Cerebellum (tissue), 4 donors: ENCODE measurements at places on chromosomes 3 and 15.

DNA sequence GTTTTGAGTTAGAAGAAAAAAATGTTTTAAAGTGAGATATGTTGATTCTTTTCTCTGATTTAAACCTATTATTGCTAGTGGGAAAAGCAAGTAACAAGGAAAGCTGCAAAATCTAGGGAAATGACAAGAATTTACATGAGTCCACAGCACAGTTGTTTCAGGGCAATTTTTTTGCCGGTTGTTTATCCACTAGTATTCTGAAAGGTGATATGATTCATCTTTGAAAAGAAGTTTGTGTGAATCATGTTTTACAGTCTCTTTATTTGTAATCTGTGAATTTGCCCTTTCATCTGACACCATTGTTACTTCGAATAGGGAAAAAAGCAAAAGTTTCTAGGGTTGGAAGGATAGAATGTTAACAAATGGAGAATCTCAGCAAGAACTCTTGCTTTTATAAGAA is 894.7 kb downstream of the OTOL1 start:
- DNase-seq: no peak

- no peak for DNase-seq
Measured at GRCh38 chr3:114892131-114892879, 254.8 kb downstream of the ZBTB20 start.

DNA sequence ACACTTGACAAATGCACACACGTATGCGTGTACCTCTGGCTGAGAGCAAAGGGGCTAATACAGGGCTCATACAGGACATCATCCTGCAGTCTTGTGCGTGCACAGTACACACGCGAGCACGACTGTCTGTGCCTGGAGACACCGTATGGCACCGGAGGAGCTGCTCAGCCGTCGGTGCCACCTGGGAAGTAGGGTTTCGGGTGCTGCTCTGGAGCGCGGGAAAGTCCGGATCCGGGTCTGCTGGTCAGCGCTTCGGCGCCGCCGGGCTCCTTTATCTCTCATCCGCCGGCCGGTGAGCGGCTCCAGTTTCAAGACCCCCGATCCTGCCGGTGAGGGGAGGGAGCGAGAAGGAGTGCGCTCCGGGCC is 9.3 kb downstream of the FOXL2 start:
- DNase-seq: no peak

DNA sequence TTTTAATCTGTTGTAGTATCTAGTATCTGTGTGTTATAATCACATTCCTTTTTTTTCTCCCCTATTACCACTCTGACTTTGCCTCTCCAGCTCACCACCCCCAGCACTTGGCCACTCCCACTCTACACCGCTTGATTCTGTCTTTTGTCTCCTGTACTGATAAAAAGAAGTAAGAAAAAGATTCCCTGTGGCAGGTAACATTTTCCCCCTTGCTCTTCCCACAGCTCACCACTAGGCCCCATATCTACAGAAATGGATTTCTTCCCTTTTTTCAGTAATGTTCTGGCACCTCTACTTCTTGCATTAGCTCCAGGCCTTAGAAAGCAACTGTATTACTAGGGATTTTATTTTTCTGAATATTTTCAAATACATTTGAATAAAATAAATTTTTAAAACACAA is 25.6 kb downstream of the KCNH8 start:
- no peak for DNase-seq

DNA sequence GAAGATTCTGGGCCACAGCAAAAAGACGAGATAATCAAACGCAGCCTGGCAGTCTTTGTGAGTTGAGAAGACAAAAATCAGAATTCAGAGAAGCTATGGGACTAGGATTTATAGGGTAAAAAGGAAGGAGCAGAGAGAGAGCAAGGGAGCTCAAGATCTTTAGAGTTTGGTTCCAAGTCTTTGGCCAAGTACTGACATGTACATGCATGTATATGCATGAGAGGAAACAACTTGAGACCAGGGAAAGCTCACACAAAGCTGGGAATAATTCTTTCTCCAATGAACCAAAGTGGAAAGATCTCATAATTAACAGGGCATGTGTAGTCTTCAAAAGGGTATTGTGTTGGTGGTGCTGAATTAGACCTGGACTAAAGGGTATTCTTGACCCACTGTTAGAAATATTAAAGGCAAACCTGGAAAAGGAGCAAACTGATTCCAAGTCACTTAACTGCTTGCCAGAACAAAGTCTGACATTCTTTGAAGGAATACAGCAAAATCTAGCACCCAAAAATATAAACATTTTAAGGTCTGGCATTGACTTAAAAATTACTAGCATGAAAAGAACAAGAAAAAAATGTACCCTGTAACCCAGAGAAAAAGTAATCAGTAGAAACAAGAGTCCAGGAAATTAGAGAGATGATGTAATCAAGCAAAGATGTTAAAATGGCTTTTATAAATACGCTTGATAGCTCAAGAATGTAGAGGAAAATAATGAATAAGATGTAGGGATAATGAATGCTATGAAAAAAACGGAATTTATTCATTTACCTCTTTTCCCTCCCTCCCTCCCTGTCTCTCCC is 226.0 kb upstream of the CGNL1 start:
- no peak for DNase-seq

DNA sequence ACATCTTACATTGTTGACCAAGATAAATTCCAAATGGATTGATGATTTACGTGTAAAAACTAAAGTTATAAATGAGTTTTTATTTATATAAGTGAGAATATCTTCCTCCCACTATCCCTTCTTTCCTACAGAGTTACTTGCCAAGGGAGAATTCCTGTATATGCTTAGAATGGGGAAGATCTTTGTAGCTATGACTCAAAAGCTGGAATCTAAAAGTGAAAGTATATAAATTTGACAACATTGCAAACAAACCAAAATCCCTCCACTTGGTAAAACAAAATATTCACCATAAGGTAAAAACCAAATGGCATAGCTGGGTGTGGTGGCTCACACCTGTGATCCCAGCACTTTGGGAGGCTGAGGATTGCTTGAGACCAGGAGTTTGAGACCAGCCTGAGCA is 52.7 kb upstream of the GCNT3 start:
- DNase-seq: no peak
